ENCODE measurements at places on chromosomes 2 and 18.

- no peak for DNase-seq
These were observed 135.2 kb downstream of the BARD1 start for GRCh38 chr2:214674278-214674677.

DNA sequence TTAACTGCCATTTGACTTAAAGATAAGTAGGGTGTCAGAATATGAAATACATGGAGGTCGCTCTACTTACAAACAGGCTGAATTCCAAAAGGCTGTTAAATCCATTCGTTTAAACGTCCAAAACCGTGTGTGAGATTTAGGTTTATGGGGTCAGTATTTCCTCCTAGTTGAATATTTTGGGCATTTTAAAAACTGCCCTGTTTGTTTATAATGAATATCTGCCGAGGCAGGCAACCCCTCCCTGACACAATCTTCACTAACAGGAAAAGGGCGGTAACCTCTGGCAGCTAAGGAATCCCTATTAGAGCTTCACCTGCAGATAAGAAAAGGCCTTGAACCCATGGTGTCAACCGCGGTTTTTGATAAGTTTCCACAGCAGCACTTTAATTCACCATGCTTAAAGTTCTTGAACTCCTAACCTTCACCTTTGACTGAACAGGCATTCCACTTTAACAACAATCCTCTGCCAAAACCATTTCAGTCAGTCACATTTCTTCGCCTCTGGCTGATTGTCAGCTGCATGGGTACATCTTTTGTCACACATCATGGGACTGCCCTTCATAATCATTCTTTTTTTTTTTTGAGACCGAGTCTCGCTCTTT is 17.8 kb downstream of the TRAK2 start:
- DNase-seq: no peak

GRCh38 chr2:212556296-212556695 is 17.7 kb upstream of the ERBB4 start:
- no peak for DNase-seq

DNA sequence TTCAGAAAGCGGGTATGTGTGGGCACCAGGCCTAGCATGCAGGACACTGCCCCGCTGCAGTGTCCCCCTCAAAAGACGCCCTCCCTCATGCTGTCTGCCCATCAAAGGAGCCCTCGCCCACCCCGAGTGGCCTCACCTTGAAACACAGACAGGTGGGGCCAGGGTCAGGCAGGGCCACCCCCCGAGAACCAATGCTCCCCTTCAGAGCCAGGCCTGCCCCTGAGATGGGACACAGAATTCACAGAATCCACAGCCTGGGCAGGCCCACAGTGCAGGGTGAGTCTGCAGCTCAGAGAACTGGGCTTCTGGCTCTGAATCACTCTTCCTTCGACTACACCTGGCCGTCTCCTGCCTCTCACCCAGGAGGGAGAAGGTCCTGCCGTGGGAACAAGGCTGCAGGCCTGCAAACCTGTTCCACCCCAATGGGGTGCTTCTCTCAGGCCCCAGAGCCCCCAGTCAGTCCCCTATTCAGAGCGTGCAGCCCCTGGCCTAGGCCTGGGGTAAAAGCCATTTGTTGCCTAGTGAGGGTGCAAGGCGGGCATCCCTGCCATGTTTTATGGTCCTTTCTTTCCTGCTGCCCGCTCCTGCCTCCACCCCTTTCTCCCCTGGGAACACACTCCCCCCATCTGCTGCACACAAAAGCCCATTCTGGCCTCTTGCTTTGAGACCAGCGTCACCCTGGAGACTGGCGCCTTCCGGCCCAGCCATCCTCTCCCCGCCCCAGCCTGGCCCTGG is 11.3 kb upstream of the ARHGEF4 start:
- DNase-seq: no peak

DNA sequence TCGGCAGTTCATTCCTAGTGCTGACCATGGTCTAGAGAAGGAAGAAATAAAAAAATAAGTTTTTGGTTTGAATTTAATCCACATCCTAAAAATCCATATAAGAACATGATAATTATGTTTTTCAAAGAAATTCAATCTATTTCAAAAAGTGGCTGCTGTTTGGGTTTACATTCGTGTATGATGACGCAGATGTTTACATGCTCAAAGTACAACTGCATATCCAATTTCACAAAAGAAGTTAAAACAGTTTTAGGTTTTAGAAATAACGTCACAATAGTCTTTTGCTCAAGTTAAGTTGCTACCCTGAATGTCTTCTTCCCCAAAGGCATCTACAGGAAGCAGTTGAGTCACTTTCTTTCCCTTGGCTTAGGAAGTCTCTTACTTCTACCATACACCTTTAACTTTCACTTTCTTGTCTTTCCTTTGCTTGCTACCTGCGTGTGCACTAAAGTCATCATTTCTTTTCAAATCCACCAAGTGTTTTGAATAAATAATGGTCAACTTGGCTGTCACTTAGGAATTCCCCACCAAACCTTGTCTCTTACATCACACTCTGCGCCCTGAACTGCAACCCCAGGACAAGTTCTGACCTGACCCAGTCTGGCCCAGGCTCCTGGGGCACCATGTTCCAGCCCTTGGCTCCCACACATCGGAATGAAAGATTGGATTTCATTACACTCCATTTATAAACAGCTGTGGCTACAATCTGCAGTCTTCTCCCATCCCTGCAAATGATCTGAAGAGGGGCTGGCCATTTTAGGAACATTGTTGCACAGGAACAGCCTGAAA is 28.4 kb downstream of the FAM237A start:
- DNase-seq: no peak

- DNase-seq: peak; percentile 27
These were observed 10.7 kb downstream of the STEAP3 start for GRCh38 chr2:119234021-119235019.

GRCh38 chr2:163207693-163208370 is 369.3 kb upstream of the KCNH7 start:
- DNase-seq: no peak

DNA sequence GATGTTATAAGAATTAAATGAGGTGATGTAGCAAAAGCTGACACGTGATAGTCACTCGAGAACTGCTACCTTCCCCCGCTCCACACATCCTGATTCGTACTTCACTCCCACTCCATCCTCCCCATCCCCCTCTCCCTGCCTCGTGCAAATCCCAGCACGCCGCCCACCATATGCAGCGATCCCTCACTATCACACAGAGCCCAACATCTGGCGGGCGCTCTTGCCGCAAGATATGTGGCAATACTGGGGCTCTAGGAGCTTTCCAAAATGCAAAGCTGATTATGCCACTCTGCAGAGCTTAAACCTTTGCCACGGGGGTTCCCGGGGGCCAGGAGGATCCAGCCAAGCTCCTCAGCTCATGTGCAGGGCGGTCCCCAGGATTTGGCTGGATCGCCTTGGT is 37.4 kb downstream of the DNMT3A start:
- DNase-seq: peak; percentile 26

GRCh38 chr18:32669549-32670165 is 103.2 kb downstream of the KLHL14 start:
- DNase-seq: no peak

DNA sequence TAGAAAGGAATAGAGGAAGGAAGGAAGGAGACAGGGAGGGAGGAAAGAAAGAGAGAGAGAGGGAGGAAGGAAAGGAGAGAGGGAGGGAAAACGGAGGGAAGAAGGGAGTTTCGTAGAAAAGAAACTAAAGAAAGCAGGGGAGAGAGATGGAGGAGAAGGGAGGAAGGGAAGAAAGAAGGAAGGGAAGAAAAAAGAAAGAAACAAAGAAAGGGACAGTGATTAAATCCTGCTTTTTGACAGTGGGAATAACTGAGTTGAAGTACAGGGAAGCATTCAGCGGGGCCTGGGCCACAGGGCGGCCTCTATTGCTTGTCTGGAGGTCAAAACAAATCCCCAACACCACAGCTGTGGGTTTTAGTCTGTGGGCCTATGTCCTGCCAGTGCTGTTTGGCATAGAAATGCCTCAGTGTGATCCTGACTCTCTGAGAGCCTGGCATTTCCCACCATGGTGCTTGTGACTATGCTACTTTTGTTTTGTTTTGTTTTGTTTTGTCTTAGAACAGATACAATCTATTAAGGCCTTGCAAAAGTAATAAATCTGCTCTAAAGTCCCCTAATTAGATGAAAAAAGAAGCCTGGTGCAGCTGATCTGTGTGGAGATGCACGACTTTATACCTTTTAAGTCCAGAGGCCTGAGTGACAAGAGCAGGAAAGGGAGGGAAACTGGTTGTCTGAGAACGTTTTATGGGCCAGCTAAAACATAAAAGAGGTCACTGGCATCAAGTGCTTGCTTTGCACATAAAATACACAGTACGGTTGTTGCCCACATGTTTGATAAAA is 40.0 kb downstream of the IL1RL2 start:
- DNase-seq: peak; percentile 30

- DNase-seq: no peak
These were observed 200.9 kb downstream of the FAM210A start for GRCh38 chr18:13525381-13526029.
